ENCODE measurements at places on chromosomes 12 and 14.

- DNase-seq: no peak
These were observed 336.4 kb downstream of the CACNA1C start for GRCh38 chr12:2389079-2389790.

GRCh38 chr14:34355584-34356263, 106.3 kb downstream of the SPTSSA start:
- DNase-seq: no peak

- no peak for DNase-seq
These were observed 14.5 kb downstream of the R3HDM2 start for GRCh38 chr12:57416039-57416996.

DNA sequence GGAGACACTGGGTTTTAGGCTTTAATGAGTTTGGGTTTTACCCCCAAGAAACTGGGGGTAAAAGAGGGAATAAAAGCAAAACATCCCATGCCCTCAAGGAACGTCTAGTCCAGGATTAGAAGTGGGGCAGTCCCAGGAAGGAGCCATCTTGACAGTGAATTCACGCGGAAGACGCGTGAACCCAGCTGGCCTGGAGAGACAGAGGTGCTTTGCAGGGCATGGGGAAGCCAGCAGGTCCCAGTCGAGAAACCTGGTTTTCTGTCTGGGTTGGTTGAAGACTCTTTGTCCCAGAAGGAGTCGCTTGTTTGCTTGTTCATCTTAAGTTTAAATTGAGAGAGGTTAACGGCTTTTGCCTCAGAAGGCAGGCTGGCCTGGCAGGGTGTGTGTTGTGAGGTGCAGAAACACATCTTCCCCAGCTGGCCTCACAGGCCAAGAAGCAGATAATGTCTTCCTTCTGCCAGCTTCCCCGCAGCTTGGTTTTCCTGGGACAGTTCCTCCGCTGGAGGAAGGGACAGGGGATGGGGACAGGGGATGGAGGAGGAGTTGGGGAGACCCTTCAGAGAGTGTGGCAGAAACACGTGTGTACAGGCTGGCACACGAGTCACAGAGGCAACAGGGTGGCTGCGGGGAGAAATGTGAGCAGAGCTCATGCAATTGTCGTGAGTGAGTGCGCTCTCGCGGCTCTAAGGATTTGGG, 18.5 kb upstream of the CD9 start:
- DNase-seq: no peak

- no peak for DNase-seq
These were observed 291.5 kb downstream of the FUT8 start for GRCh38 chr14:65703996-65704395.

- DNase-seq: peak; percentile 34
These were observed 1.9 kb downstream of the ATXN2 start for GRCh38 chr12:111596985-111597830.

DNA sequence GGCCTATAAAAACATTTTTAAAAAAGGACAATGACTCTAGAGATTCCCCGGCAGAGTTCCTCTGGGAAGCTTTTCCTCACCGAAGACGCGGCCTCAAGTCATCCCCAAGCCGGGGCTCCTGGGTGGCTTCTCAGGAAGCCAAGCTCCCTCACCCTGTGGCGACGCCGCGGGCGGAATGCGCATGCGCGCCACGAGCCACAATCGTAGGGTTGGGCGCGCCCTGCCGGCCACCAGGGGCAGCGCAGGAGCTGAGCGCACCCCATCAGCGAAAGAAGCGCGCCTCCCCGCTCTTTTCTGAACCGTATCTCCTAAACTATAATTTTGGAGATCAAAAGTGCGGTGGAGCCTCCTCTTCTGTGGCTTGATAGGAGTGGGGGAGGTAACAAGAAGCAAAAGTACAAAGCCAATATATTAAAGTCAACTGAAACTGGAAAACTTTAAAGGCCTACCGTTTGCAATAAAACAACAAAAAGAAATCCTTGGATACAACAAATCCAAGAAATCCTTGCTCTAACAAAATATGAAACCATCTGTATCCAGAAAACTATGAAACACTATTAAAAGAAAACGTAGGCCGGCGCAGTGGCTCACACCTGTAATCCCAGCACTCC, 17.4 kb upstream of the CHFR start:
- peak; percentile 94 for DNase-seq

GRCh38 chr12:82057770-82058169, 298.6 kb upstream of the PPFIA2 start:
- DNase-seq: no peak

- DNase-seq: no peak
These were observed 131.8 kb downstream of the PAWR start for GRCh38 chr12:79558924-79559469.

- DNase-seq: no peak
These were observed 1.6 kb downstream of the CRIP2 start for GRCh38 chr14:105476097-105476830.

- DNase-seq: no peak
These were observed 215.5 kb downstream of the DPF3 start for GRCh38 chr14:72678356-72678755.

DNA sequence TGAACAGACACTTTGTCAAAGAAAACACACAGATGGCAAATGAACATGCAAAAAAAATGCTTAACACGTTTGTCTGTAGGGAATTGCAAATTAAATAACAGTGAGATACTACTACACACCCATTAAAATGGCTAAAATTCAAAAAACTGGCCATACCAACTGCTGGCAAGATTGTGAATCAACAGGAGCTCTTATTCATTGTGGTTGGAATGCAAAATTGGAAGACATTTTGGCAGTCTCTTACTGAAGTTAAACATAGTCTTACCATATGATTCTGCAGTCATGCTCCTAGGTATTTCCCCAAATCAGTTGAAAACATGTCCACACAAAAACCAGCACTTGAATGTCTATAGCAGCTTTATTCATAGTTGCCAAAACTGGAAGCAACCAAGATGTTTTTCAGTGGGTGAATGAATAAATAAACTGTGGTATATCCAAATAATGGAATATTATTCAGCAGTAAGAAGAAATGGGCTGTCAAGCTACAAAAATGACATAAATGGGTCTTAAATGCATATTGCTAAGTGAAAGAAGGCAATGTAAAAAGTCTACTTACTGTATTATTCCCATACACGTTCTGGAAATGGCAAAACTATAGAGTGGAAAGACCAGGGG, 91.4 kb downstream of the PLEKHA5 start:
- no peak for DNase-seq

GRCh38 chr14:55353686-55354467, 57.8 kb downstream of the ATG14 start:
- peak; percentile 46 for DNase-seq

GRCh38 chr12:120579179-120579578, 2.0 kb downstream of the POP5 start:
- no peak for DNase-seq

GRCh38 chr14:50920482-50921230, 23.6 kb downstream of the PYGL start:
- DNase-seq: no peak

- DNase-seq: no peak
These were observed 1133.8 kb upstream of the SEL1L start for GRCh38 chr14:82667501-82667900.

GRCh38 chr14:59863806-59864525, 6.6 kb downstream of the RTN1 start:
- DNase-seq: no peak

GRCh38 chr12:62009445-62009844, 250.8 kb upstream of the USP15 start:
- no peak for DNase-seq
